Mesothelial cell of epicardium (in vitro differentiated cells): ENCODE measurements at places on chromosomes 7 and 10.

DNA sequence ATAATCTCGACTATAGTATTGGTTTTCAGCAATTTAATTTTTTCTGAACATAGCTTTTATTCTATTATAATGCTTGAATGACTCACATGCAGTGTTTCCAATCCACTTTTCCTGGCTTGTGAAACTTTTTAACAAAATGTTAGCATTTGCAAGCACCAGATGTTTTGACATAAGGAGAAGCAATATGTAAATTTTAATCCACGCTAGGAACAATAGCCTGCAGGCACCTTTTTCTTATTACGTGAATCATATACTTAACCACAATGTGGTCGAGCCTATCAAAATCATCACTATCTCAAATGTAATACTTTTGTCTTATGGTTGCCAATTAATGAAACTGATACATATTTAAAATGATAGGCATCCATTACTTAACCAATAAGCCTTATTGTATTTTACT is 97.1 kb downstream of the TFEC start:
- no peak for DNase-seq
- no peak overlapping the region for H3K27ac ChIP-seq
- H3K4me1 ChIP-seq: peaks cover 5% of the 10 kb centered on the region
- H3K36me3 ChIP-seq: no peaks in the 10 kb centered on the region
- H3K27me3 ChIP-seq: no peaks in the 10 kb centered on the region
- H3K4me3 ChIP-seq: no peak overlapping the region

GRCh38 chr7:31114593-31115343 is 62.7 kb downstream of the ADCYAP1R1 start:
- no peaks in the 10 kb centered on the region for H3K36me3 ChIP-seq
- no peaks in the 10 kb centered on the region for H3K4me1 ChIP-seq
- H3K27me3 ChIP-seq: peaks cover 59% of the 10 kb centered on the region
- DNase-seq: no peak

DNA sequence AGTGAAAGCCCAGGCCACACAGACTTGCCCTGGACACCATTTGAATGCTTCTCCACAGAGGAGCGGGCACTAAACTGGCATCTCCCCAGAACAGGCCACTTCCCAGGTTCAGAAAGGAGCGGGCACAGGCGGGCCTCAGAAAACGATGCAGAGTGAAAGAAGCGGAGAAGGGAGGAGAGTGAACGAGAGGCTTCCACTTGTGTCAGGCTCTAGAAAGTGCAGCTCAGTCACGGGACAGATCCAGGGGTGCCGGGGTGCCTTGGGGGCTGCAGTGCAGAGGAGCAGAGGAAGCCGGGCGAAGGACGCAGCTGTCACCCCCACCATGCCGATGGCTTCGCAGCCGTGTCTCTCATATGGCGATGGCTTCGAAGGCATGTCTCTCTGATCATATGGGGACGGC is 26.1 kb upstream of the PRKAR1B start:
- H3K27me3 ChIP-seq: no peaks in the 10 kb centered on the region
- no peak overlapping the region for H3K27ac ChIP-seq
- H3K4me1 ChIP-seq: peaks cover 4% of the 10 kb centered on the region
- no peak for DNase-seq
- no peak overlapping the region for H3K4me3 ChIP-seq

- H3K36me3 ChIP-seq: no peaks in the 10 kb centered on the region
- no peaks in the 10 kb centered on the region for H3K27me3 ChIP-seq
- H3K4me3 ChIP-seq: no peak overlapping the region
- no peak overlapping the region for H3K27ac ChIP-seq
- H3K4me1 ChIP-seq: peaks cover 12% of the 10 kb centered on the region
- no peak for DNase-seq
Measured at GRCh38 chr10:95513941-95514392, 47.2 kb downstream of the SORBS1 start.

- H3K4me1 ChIP-seq: no peaks in the 10 kb centered on the region
- no peak for DNase-seq
- no peaks in the 10 kb centered on the region for H3K27me3 ChIP-seq
- peaks cover 69% of the 10 kb centered on the region for H3K36me3 ChIP-seq
- no peak overlapping the region for H3K4me3 ChIP-seq
- no peak overlapping the region for H3K27ac ChIP-seq
Measured at GRCh38 chr7:6123843-6124242, 92.7 kb downstream of the ANKRD61 start.

GRCh38 chr7:88218836-88219605 is 817 bp downstream of the SRI start:
- H3K4me1 ChIP-seq: peaks cover 19% of the 10 kb centered on the region
- H3K27me3 ChIP-seq: no peaks in the 10 kb centered on the region
- peak overlapping the region; percentile 92 for H3K27ac ChIP-seq
- H3K4me3 ChIP-seq: peak overlapping the region; percentile 94

DNA sequence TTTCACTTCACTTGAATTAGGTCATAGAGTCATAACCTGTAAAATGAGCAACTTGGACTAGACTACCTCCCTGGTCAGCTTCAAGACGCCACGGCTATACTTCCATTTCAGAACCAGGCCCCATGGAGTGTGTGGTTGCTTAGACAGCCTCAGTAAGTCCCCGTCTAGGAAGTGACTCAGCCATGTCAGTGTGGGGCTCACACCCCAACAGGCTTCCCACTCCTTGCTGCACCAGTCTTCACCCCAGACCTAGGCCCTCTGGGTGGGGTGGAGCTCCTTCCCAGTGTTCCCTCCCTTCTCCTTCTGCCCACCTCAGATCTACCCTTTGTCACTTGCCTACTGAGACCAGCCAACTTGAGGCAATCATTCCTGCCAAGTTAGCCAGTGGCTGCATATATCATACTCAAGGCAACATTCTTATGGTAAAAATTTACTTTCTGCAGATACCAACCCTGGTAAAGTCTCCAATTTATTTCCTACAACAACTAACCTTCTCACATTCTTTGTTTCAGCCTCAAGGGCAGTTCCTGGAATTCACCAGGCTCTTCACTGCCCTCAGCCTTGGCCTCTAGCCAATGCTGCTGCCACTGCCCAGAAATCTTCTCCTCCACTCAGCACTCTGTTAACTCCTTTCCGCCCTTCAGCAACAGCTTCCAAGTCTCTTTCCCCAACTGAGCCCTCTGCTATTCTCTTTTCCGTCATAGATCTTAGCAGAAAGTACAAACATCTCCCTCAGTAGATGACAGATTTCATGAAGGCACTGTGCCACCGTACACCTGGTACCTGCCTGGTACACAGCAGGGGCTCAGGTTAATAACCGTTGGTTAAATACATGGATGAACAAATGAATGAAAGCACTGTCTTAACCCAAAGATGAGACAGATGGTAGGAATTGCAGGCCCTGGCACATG is 31.3 kb upstream of the ZNRF2 start:
- no peaks in the 10 kb centered on the region for H3K27me3 ChIP-seq
- no peak for DNase-seq
- H3K27ac ChIP-seq: peak overlapping the region; percentile 77
- H3K36me3 ChIP-seq: no peaks in the 10 kb centered on the region
- H3K4me1 ChIP-seq: peaks cover 12% of the 10 kb centered on the region

- no peaks in the 10 kb centered on the region for H3K36me3 ChIP-seq
- H3K4me3 ChIP-seq: peak overlapping the region; percentile 96
- peaks cover 34% of the 10 kb centered on the region for H3K27me3 ChIP-seq
- peak overlapping the region; percentile 82 for H3K27ac ChIP-seq
Measured at GRCh38 chr10:93076871-93077270, 3.2 kb downstream of the CYP26A1 start.

- peaks cover 25% of the 10 kb centered on the region for H3K4me1 ChIP-seq
- H3K36me3 ChIP-seq: no peaks in the 10 kb centered on the region
- H3K4me3 ChIP-seq: peak overlapping the region; percentile 82
- H3K27me3 ChIP-seq: peaks cover 41% of the 10 kb centered on the region
- peak; percentile 69 for DNase-seq
Measured at GRCh38 chr7:122885583-122886356, 490 bp downstream of the CADPS2 start.

DNA sequence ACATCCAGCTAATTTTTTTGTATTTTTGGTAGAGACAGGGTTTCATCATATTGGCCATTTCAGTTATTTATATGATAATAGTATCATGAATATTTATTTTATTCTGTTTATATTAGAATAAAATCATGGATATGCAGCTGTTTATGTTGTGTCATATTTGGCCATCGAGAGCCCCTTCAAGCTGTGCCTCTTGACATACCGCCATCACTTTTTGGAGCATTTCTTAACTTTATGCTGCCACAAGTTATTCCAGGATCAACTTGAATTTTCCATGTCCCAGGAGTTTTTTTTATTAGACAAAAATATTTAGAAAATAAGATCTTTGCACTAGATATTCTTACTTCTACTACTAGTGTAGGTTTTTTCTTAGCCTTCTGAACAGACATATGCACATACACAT is 1067.0 kb upstream of the LRRTM3 start:
- no peak overlapping the region for H3K4me3 ChIP-seq
- no peaks in the 10 kb centered on the region for H3K36me3 ChIP-seq
- H3K27me3 ChIP-seq: no peaks in the 10 kb centered on the region
- H3K27ac ChIP-seq: no peak overlapping the region

DNA sequence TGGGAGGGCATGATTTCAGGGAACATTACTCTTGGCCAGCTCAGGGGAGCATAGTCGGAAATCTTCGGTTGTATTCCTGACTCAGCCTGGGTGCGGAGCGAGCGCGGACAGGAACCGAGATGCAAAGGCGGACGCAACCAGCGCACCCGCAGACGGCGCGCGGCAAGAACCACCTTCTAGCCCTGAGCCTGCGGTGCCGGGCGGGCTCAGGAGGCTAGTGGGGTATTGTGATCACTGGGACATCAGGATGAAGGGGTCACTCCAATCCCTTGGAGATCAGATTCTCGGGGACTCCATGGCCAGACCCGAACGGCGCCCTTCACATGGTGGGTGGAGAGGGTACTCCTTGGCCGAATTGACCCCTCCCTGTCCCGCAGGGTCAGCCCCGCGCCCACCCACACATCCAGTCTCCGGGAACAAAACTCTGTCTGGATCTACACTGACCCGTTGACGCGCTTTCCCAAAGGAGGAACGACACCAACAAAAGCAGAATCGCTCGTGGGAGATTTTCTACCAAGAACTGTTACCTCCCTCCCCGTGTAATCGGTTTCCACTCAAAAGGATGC is 730.5 kb downstream of the ZWINT start:
- DNase-seq: peak; percentile 59
- peak overlapping the region; percentile 89 for H3K4me3 ChIP-seq
- no peaks in the 10 kb centered on the region for H3K36me3 ChIP-seq
- H3K27me3 ChIP-seq: peaks cover 18% of the 10 kb centered on the region

- peaks cover 13% of the 10 kb centered on the region for H3K4me1 ChIP-seq
- no peak for DNase-seq
- H3K4me3 ChIP-seq: no peak overlapping the region
Measured at GRCh38 chr7:2129323-2130095, 103.2 kb downstream of the MAD1L1 start.

DNA sequence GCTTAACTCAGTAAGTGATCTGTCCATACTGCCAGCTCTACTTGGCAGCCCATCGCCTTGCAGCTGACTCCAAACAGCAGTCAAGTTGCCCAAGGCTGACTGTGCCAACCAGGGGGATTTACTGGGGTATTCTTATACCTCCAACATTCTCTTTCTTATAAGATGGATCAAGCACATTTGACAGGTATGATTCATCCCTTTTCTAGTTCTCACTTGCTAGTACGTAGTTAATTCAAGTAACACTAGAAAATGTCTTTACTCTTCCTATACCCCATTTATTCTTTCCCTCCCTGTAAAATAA is 77.0 kb downstream of the SLC25A13 start:
- no peak for DNase-seq
- H3K27me3 ChIP-seq: no peaks in the 10 kb centered on the region
- peaks cover 3% of the 10 kb centered on the region for H3K4me1 ChIP-seq
- no peak overlapping the region for H3K4me3 ChIP-seq
- no peaks in the 10 kb centered on the region for H3K36me3 ChIP-seq
